ENCODE measurements at places on chromosomes 7 and 10.

- no peak for DNase-seq
Measured at GRCh38 chr7:121002-121785, 71.2 kb upstream of the FAM20C start.

DNA sequence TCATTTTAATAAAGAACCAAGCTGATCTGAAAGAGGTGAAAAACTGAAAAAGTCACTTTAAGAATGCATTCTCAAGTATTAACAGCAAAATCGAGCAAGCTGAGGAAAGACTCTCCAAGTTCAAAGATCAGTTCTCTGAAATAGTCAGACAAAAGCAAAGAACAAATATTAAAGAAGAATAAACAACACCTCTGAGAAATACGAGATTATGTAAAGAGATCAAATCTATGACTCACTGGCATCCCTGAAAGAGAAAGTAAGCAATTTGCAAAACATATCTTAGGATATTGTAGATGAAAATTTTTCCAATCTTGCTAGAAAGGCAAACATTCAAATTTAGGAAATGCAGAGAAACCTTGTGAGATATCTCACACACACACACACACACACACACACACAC, 138.4 kb upstream of the HGF start:
- DNase-seq = no peak

GRCh38 chr7:155360495-155361345, 63.0 kb downstream of the INSIG1 start:
- no peak for DNase-seq

GRCh38 chr7:107530751-107531150, 33.0 kb downstream of the COG5 start:
- no peak for DNase-seq

- DNase-seq = no peak
Measured at GRCh38 chr7:104126411-104126841, 81.4 kb downstream of the ORC5 start.

DNA sequence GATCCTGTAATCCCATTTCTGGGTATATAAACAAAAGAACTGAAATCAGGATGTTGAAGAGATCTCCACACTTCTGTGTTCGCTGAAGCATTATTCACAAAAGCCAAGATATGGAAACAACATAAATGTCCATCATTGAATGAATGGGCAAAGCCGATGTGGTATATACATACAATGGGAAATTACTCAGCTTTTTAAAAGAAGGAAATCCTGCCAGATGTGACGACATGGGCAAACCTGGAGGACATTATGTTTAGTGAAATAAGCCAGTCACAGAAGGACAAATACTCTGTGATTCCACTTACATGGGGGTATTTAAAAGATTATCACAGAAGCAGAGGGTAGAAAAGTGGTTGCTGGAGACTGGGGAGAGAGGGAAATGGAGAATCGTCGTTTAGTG, 23.9 kb upstream of the FAM107B start:
- DNase-seq = no peak

GRCh38 chr10:36531621-36532020, 593.8 kb upstream of the ANKRD30A start:
- no peak for DNase-seq

- no peak for DNase-seq
Measured at GRCh38 chr7:3927446-3928110, 626.5 kb downstream of the SDK1 start.

DNA sequence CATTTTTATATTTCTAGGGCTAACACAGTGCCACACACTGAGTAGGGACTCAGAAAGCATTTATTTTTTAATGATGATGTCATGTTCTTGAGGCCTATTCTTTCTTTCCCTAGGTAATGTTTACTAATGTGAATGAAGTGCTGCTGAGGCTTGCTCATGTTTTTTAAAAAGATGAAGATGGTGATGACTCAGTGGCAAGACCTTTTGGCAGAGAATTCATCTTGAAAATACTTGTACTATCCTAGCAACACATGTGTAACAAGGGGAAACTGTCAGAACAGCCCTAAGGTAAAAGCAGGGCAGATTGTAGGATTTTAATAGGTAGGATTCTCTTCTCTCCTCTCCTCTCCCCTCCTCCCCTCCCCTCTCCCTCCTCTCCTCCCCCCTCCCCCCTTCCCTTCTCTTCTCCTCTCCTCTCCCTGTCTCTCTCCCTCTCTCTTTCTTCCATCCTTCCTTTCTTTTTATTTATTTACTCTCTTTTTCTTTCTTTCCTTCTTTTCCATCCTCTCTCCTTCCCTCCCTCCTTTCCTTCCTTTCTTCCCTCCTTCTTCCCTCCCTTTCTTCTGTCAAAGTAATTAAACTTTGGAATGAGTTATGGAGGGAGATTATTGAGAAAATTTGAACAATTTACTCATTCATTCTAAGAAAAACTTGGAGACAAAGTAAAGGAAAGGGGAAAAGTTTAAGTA, 75.3 kb downstream of the ZNF92 start:
- no peak for DNase-seq

- DNase-seq = no peak
Measured at GRCh38 chr10:13613519-13613918, 26.8 kb downstream of the PRPF18 start.

- DNase-seq = no peak
Measured at GRCh38 chr7:155991470-155991869, 179.2 kb upstream of the SHH start.

GRCh38 chr7:40230101-40230500, 95.3 kb downstream of the SUGCT start:
- DNase-seq = no peak

DNA sequence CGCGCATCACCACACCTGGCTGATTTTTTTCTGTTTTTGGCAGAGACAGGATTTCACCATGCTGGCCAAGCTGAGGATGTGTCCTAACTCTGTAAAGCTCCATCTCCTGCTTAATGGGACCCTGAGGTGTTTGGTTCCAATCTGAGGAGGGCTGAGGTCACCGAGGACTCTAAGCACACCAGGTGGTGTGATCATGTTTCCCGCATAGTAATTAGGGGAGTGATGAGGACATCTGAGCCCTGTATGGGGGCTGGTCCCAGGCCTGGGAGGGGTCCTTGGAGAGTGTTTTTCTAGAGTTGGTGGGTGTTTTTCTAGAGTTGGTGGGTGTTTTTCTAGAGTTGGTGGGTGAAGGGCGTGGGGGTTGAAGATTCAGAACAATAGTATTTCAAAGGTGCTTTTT, 3.0 kb upstream of the ABHD11 start:
- no peak for DNase-seq

GRCh38 chr7:117036053-117036669, 82.9 kb downstream of the ST7 start:
- no peak for DNase-seq

DNA sequence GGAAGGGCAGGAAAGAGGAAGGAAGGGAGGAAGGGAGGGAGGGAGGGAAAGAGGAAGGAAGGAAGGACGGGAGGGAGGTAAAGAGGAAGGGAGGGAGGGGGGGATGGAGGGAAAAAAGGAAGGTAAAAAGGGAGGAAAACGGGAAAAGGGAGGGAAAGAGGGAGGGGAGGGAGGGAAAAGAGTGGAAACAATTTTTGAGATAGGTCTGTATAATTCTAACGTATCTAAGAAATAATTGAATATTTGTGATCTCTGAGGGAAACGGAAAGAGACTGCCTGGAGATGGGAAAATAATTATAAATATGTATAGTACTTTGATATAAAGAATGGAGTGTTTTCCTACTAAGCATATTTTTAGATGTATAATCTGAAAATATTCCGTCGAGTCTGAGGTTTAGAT, 158.2 kb upstream of the FOXK1 start:
- no peak for DNase-seq

DNA sequence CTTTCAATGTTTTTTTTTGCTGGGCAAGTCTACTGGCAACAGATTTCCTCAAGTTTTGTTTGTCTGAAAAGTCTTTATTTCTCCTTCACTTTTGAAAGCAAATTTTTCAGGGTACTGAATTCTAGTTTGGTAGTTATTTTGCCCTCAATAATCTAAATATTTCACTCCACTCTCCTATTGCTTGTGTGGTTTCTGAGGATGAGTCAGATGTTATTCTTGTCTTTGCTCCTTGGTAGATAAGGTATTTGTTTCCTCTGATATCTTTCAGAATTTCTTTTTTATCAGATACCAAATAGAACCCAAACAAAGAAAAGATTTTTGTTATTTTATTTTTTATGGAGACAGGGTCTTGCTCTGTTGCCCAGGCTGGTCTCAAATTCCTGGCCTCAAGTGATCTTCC, 99.2 kb upstream of the MALRD1 start:
- no peak for DNase-seq

DNA sequence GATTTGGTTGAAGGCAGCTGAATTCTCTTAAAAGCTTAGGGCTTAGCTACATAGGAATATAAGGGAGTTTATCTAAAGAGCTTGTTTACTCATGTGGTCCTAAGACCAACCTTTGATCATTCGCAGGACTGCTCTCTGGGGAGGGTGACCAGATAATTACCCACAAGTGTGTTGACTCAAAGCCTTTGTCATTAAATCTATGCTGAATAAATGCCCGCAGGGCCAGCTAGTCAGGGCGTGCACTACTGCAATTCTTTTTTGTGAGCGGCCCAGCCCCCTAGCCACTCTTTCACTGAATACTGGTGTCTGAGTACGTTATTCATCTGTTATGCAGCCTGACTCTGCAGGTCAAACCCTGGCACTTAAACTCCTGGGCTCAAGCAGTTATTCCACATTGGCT, 69.6 kb downstream of the AKAP9 start:
- DNase-seq = no peak

- no peak for DNase-seq
Measured at GRCh38 chr10:128367807-128368206, 241.6 kb upstream of the MKI67 start.

- no peak for DNase-seq
Measured at GRCh38 chr10:3224241-3224640, 51.7 kb upstream of the PITRM1 start.

GRCh38 chr7:26551740-26552139, 260.1 kb downstream of the SNX10 start:
- DNase-seq = no peak

- no peak for DNase-seq
Measured at GRCh38 chr7:141150465-141150864, 76.6 kb downstream of the TMEM178B start.

- no peak for DNase-seq
Measured at GRCh38 chr7:11648980-11649379, 183.0 kb downstream of the THSD7A start.

- DNase-seq = no peak
Measured at GRCh38 chr7:136925044-136925443, 56.6 kb downstream of the CHRM2 start.

GRCh38 chr7:53602817-53603418, 567.5 kb downstream of the POM121L12 start:
- no peak for DNase-seq

DNA sequence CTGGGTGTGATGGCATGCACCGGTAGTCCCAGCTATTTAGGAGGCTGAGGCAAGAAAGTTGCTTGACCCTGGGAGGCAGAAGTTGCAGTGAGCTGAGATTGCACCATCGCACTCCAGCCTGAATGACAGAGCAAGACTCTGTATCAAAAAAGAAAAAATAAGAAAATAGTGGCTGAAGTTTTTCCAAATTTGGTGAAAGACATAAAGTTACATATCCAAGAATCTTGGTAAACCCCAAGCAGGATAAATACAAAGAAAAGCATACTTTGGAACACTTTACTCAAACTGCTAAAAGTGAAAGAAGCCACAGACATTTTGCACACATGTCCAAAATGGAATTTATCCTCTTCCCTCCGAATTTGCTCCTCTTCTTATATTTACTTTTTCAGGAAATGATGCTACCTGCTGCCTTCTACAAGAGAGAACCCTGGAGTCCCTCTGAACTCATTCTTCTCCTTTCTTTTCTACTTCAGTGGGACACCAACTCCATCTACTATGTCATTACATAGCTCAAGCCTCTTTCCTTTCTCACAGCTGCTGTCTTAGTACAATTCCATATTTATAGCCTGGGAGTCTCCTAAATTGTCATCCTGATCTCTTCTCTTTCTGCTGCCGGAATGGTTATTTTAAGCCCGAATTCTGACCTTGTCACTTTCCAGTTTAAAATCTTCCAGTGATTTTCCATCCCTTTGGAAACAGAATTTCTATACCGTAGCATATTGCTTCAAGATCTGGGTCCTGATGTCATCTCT, 17.3 kb upstream of the SMNDC1 start:
- no peak for DNase-seq

GRCh38 chr7:149882248-149883047, 8.7 kb downstream of the ATP6V0E2 start:
- no peak for DNase-seq

GRCh38 chr7:152760854-152761748, 1.5 kb downstream of the ACTR3B start:
- no peak for DNase-seq

DNA sequence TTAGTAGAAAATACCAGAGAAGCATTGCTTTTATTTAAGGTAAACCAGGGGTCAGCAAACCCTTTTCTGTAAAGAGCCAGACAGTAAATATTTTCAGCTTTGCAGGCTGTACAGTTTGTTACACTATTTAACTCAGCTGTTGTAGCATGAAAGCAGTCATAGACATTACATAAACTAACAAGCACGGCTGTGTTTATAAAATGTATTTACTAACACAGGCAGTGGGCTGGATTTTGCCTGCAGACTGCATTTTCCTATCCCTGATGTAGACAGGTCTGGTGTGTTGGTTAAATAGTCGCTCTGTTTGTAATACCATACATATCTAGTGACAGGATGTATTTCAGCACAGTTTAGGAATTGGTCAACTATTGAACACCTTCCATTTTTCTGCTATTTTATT, 129.3 kb downstream of the ST7 start:
- no peak for DNase-seq

DNA sequence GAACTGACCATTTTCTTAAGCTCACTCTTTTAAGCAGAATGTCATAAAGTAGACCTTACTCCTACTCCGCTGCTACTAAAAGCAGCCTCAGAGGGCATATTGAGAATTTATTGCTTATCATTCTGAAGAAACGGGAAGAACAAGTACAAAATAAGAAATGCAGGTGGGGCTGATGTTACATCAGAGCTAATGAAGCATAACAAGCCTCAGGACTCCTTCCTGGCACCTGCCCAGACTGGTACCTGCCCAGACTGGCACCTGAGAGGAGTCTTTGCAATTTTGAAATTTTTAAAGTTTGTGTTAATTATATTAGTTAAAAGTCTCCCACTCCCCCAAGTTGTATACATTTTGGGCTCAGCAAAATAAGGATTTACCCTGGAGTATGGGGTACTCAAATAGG, 162.4 kb downstream of the SEMA3E start:
- no peak for DNase-seq

GRCh38 chr10:102262744-102263370, 17.5 kb downstream of the GBF1 start:
- no peak for DNase-seq

- peak; percentile 44 for DNase-seq
Measured at GRCh38 chr10:122062831-122063674, 74.1 kb downstream of the TACC2 start.

- DNase-seq = no peak
Measured at GRCh38 chr7:31251441-31251840, 89.1 kb downstream of the NEUROD6 start.

- no peak for DNase-seq
Measured at GRCh38 chr7:69801729-69802682, 203.7 kb downstream of the AUTS2 start.

Data from thoracic aorta (tissue), 2 donors.